Karpas-422 (cell line): ENCODE measurements at places on chromosomes 7 and 10. TPM values are rescaled to one million over a fixed set of nuclear protein-coding genes. Genes with fewer than 3 reads are reported as not detected.

DNA sequence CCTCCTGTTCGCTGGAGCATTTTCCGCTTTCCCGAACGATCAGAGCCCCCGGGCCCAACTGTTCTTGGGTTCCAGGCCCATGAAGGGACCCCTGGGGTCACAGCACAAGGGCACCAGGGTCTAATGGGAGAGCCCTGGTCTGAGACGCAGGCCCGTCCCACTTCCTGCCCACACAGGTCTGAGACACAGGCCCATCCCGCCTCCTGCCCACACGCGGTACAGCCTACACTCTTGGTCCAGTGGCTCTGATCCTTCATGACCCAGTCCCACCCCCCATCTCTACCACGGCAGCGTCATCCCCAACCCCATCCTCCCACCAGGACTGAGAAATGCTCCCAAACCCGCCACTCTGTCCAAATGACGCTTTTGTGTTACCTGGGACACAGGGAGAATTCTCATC is 38.7 kb upstream of the SAMD8 start:
- DNase-seq: no peak

GRCh38 chr7:23373151-23374004 is 74.2 kb downstream of the MALSU1 start:
- DNase-seq: peak; percentile 80

GRCh38 chr10:6119423-6119822 is 30.6 kb downstream of the RBM17 start:
- no peak for DNase-seq

DNA sequence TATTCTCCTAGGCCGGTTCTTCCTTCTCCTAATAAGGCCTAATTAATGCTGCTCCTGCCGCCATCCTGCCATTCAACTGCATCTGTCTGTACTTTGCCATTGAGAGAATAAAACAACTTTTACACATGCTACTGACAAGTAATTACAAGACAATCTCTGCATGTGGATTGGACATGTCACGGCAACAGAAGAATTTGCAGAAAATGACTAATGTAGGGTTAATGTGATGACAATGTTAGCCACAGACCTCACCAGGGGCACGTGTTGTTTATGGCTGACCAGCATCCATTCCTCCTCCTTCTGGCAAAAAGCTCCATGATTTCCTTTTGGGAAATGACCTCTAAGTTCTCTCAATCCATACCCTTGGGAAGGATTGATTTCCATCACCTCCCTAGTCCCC is 58.0 kb downstream of the NEBL start:
- no peak for DNase-seq

DNA sequence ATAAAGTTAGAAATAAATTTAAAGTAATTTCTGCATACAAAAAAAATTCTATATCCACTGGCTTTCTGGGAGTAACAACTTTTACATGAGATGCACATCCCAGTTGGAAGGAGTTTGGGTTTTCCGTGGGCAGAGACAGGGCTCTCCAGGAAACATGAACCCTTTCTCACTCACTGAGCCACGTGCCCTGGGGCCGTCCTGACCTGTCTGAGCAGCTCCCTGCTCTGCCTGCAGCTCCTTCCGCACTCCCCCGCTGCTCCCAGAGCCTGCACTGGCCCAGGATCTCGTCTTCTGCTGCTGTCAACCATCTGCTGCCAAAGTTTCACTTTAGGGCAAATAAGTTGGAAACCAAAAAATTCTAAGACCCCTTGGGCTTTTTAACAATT is 169.1 kb downstream of the DIP2C start:
- no peak for DNase-seq

DNA sequence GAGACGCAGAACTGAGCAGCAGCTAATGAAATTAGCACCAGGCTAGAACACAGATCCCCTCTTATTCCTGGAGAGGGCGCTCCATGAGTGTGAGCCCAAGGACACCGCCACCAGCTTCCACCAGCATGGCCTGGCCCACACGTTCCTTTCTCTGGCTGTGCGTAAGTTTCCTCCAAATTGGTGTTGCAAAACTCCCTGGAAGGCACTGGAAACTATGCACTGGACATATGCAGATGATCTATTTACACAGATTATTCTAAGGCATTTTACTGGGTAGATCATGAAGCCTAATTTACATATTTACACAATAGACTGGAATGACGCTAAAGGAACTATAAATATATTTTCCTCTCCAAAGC is 455.6 kb upstream of the FOXK1 start:
- DNase-seq: peak; percentile 57

GRCh38 chr7:69504733-69505420 is 93.4 kb upstream of the AUTS2 start:
- DNase-seq: no peak

Gene ANXA8L1
- not detected in 2 replicates for total RNA-seq

Gene THNSL1
- total RNA-seq: not detected in 2 replicates

Gene OPN1SW
- not detected in 2 replicates for total RNA-seq

Gene SFXN4
- total RNA-seq: 43.7 and 48.2 TPM in 2 replicates
